ENCODE measurements at places on chromosomes 12 and 14.
A peak's percentile ranks its signal among the peaks of the same experiment; 100 is the strongest.

- no peak for DNase-seq
These were observed 7.7 kb downstream of the SETD3 start for GRCh38 chr14:99472937-99473336.

DNA sequence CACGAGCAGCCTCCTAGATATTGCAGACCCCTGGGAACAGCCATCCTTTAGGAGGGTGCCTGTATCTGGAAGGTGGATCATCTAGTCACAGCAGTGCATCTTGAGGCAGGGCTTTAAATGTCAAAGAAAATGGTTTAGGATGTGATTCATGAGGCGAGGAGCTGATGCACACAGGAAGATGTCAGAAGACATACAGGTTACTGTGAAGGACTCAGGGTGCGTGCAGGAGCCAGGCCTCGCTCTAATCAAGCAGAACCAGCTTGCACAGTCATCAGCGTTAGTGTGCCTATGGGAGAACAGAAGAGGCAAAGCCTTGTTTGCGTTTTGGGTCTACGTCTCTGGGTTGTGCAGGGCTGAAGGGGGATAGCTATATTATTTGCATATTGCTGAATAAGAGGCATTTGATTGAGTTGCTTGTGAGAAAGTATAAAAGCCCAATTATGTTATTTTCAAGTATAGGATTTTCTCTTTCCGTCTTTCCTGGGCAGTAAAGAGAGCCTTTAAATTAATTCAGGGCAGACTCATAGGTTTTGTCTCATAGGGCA, 77.3 kb upstream of the RPH3A start:
- DNase-seq = peak; percentile 2

- DNase-seq = no peak
These were observed 471.2 kb downstream of the ATP23 start for GRCh38 chr12:58412461-58413060.

DNA sequence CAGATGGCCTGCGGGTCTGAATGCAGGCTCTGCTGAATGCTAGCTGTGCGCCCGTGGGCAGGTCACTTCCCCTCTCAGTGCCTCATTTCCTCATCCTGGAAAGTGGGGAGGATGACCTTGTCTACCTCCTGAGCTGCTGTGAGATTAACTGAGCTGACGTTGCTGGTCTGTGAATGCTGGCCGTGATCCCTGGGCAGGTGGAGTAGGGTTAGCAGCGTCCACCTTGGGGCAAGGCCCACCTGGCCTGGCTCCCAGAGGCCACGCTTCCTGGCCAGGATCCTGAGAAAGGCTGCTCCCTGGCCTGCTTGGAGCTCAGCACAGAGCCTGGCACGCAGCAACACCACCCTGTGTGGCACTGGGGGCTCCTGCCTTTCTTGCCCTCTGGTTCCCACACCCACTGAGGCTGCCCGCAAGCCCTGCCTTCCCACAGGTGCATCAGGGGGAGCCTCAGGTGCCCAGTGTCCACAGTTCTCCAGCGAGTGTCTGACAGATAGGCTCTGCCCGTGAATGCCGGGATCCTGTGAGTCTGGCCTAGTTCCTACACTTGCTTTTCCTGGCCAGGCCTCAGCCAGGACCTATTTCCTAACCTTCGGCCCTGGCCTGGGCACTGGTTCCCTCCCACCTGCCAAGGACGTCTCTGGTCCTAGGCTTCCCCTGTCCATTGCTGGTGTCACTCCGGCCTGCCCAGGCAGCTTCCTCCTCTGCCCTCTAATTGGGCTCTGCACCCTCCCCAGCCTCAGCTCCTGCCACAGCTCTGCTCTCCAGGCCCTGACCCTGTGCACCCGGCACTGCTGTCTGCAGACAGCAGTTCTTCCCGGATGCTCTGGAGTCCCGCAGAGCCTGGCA, 37.2 kb upstream of the TDRD9 start:
- DNase-seq = no peak

DNA sequence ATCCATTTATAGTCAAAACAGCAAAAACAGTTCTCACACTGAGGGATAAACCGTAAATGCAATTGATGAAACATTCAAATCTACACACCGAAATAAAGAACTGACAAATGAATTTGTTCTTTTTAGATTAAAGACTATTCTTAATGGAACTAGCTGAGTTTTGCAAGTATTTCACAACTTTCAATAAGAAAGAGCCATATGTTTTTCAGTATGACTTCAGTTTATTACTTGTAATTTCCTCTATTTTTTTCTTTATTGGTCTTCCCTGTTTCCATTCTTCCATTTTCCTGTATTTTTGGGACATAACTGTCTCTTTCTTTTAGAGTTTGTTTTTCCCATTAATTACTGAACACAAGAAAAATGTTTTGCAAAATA, 4.3 kb downstream of the BCAT1 start:
- no peak for DNase-seq

DNA sequence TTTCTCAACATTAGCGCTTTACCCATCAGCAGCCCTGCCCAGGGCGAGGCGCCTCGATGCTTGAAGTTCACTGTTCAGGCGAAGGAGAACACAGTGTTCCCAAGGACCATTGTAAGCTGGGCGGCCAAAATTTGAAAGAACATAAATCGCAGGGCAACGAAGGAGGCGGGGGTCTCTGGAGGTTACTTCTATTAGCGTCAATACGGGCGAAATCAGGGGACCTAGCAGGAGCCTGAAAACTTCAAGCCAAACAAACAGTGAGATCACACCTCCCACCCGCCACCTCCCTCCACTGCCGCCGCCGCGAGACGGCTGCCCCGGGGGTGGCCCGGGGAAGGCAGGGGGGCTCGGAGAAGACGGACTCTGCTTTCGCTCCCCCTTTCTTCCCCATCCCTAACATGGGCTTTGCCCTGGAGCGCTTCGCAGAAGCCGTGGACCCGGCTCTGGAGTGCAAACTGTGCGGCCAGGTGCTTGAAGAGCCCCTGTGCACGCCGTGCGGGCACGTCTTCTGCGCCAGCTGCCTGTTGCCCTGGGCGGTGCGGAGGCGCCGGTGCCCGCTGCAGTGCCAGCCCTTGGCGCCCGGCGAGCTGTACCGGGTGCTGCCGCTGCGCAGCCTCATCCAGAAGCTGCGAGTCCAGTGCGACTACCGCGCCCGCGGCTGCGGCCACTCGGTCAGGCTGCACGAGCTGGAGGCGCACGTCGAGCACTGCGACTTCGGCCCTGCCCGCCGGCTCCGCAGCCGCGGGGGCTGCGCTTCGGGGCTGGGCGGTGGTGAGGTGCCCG, at the start of gene PDZRN4:
Gene PDZRN4 (plus strand): TSS at position 263 of the 783 bp plus-strand sequence.
- peak; percentile 16 for DNase-seq

DNA sequence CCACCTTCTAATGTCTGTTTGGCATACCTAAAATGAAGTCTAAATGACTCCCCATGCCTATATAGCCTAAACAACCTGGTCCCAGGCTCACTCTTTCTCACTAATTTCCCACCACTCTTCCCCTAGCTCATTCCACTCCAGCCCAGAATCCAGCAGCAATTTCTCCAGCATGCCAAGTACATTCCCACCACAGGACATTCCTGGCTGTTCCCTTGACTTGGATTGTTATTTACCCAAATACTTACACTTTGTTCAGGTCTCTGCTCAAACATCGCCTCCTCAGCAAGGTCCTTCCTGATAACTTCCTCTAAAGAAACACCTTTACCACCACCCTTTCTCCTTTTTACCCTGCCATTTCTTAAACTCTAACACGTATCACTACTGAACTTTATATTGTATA, 743.4 kb downstream of the RPS29 start:
- DNase-seq = no peak

DNA sequence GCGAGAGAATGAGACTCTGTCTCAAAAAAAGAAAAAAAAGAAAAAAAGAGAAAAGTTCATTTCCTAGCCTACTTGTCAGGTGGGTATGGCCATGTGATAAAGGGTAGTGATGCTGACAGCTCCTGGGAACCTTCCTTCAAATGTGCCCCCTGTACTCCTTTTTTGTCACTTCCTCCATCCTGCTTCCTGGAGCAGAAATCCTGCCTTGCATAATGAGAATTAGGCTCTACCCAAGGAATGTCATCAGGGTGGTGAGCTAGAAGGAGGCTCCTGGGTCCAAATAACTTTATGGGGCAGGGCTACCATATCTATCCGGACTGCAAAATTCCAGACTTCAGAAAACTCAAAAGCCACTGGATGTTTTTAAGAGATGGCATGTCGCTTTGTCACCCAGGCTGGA, 27.8 kb upstream of the FBXO34 start:
- DNase-seq = no peak

DNA sequence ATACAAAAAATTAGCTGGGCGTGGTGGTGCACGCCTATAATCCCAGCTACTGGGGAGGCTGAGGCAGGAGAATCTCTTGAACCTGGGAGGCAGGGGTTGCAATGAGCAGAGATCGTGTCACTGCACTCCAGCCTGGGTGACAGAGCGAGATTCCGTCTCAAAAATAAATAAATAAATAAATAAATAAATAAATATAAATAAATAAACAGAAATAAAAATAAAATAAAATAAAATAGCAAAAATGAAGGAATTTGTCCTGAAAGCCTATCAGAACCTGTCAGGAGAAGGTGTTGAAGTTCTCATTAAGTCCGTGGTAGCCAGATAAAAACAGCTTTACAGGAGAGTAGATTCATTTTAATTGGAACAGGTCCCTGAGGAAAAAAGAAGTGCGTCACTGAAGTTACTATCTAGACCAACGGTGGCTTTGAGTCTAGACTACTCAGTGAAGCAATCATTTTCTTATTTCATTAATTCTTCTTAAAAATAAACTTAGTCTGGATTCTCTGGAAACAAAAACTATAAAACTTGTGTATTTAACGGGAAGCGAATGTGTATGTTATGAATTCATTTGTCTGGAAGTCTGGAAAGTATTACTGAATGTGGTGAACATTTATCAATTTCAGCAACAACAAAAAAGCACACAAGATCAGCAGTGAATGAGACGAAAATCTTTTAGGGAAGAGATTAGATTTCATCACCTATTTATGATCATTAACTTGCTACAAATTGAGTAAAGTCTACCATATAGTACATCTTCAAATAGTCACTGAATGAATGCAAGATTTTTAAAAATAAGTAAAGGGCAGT, 248.5 kb upstream of the PDE3A start:
- no peak for DNase-seq

- DNase-seq = peak; percentile 25
These were observed 23.3 kb upstream of the EMP1 start for GRCh38 chr12:13173012-13173932.

- no peak for DNase-seq
These were observed 282.1 kb upstream of the GRIP1 start for GRCh38 chr12:66960704-66961690.

DNA sequence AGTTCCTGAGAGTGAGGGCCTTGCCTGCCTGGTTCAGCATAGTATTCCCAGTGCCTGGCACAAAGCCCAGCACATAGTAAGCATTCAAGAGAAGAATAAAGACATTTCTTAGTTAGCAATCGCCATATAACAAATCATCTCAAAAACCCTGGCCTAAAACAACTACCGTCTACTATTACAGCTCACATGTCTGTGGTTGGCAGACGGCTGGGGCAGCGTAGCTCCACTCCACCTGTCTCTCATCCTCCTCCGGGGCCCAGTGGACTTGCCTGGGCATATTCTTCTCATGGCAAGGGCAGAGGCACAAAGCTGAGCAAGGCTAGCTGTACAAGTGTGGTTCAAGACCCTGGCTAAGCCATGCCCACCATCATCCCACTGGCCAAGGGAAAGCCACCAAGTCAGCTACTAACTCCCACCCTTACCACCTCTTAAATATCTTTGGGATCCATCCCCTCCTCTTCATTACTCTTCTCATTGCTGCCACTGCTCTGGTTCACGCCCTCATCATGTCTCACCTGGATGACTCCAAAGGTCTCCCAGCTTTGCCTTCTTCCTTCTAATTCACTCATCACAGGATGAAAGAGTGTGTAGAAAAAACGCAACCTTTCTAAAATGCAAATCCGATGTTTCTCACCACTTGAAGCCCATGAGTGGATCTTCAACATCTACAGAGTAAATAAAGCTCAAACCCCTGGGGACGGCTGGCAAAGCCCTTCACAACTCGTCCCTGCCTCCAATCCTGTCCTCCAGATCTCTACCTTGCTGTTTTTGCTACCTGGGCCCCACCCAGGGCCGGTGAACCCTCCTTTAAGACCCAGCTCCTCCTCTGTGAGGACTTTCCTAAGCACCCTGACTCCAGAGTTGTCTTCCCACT, 10.4 kb downstream of the TMEM229B start:
- no peak for DNase-seq

DNA sequence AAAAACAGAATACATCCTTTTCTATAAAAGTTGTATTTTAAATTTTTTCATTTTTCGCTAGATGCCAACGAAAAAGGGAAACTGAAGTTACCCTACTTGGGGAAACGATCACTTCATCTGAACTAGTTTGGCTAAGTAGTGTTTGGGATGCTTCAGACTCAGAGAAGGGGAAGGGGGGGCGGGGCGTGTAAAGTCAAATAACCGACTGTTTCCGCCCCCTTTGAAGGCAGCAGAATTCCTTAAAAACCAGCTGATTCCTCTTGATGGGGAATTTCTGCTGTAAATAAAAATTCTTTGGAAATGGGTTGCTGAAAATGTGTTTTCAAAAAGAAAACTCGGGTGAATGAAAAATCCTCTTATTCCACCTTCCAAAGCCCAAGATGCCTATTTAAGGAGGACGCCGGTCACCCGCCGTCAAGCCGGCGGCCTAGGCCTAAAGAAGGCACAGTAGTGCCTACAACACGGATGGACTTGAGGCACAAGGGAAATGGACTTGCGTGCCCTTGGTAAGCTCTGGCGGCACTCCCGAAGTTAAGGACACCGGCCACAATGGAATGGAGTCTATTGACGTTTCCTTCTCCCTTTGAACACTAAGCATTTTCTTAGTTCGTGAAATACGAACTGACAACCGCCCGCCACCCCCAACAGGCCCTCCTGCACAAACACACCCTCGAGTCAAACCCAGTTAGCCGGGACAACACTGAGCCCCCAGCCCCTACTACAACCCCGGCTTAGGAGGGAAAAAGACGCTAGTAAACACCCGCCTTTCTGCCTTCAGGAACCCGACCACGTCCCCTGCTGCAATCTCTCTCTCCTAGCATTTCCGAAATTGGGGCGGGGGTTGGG, 1.9 kb downstream of the ATXN2 start:
- peak; percentile 18 for DNase-seq

DNA sequence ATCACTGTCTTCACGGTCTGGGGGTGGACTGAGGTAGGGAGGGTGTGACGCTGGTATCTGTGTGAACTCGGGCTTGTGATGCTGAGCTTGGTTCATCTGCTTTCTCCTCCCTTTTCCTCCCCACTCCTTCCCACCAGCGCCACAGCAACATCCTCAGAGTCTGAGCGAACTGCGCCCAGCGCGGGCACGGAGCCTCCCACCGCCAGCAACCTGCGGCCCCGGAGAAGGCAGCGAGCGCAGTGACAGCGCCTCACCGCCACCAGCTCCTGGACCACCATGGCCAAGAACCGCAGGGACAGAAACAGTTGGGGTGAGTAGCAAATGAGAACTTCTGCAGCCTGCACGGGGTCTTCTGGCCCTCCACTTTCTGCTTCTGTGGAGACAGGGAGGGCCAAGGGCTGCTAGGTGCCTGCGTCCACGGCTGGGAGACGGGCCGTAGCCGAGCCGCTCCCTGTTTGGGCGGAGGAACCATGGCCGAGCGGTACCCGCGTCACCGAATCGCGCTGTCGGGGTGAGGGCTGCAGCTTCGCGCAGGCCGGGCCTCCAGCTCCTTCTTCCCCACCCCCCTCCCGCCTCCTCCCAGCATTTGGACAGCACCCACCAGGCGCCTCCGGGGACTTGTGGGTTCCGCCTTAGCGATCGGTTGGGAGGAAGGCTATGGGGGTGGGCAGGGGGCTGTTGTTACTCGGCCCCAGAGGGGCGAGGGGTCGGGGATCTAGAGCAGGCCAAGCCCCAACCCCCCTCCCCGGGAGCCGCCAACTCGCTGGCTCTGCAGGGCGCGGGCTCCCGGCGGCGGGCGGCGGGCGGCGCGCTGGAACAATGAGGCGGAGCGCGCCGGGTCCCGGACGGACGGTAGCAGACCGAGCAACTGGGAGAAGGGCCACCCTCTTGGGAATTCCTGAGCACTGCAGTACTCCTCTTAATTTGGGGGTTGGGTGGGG, at the start of gene ATL1:
Gene ATL1 (plus strand): TSS at position 156 of the 941 bp plus-strand sequence. CDS start 121 bp downstream, at position 277.
- DNase-seq = peak; percentile 80

- DNase-seq = no peak
These were observed 141.0 kb upstream of the ALG10B start for GRCh38 chr12:38175538-38175937.
